ENCODE measurements at places on chromosomes 16 and 17. TPM values are rescaled to one million over a fixed set of nuclear protein-coding genes. Genes with fewer than 3 reads are reported as not detected.
A peak's percentile ranks its signal among the peaks of the same experiment; 100 is the strongest.

The NKD1 gene
- 1.0 TPM for total RNA-seq

DNA sequence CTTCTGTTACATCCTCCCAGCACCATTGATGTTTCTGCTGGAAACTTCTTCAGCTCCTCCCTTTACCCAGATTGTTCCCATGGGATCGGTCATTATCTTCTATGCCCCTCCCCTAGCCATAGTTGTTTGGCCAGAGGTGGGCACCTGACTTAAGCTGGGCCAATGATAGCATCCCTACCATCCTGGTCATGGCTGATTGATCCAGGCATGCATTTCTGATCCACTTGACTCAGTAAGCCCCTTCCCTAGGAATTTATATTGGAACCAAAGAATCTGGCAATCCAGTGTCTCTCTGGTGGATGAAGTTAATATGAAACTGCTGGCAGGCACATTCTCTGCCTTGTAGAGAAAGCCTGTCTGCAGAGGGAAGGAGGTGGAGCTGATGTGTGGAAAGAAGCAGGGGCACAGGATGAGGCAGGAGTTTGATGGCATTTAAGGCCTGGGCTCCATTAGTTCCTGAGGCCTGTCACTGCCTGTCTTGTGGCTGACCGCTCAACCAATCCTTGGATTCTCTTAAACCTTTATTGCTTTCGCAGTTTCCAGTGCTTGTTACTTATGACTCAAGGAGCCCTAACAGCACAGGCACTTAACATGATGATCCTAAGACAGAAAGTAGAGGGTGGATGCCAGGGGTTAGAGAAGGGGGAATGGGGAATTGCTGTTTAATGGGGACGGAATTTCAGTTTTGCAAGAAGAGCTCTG lies 152.4 kb downstream of the ABCC12 start:
- no peak for DNase-seq

DNA sequence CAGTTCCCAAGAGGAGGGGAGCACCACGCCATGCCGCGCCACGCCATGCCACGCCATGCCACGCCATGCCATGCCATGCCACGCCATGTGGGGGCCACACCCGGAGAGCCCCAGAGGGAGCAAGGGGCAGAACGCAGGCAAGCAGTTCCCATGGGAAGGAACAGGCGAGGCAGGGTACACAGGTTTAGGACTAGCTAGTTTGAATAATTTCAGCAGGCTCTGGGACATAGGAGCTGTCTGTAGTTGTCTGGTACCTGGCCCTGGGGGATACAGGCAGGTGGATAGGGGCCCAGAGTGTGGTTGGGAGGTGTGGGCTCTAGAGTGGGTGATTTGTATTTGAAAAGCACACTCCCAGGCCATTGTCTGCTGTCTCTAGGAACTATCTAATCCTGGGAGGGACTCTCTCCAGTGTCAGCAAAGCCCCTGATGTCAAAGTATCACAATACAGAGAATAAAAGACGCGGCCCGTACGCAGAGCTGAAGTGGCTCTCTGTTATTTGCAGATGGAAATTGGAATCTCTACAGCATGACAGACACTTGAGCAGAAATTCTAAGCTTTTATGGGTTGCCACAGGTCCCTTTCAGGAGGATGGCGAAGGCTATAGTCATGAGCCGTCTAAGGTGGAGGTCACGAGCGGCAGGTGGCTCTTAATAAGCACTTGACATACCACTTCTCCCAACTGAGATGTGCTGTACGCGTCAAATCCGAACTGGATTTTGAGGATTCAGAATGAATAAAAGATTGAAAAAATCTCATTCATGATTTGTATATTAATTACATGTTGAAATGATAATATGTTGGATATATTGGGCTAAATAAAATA lies 220.8 kb upstream of the TNRC6C start:
- no peak for DNase-seq

DNA sequence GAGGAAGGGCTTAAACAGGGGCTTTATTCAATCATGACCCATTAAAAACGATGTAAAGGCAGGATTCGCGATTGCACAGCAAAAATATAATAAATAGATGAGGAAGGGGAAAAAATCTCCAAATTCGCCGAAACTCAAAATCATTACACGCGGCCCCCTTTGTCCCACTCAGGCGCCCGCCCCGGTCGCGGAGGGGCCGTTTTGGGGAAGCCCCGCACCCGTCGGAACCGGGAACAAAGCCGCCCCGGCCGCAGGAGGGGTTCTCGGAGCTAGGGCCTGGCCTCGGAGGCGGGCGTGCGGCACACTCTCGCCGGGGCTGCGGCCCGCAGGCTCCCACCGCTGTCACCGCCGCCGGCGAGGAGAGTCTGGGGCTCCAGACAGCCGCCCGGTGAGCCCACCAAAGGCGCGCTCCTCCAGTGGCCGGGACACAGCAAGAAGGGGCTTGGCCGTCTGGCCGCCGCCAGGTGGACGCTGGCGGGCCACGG lies 521 bp downstream of the C16orf87 start:
- DNase-seq = peak; percentile 42

GRCh38 chr17:21460358-21460757 lies 84.2 kb downstream of the KCNJ12 start:
- DNase-seq = no peak

- no peak for DNase-seq
Measured at GRCh38 chr17:49468811-49469385, 26.2 kb upstream of the NGFR start.

GRCh38 chr17:40364906-40365305 lies 369 bp upstream of the GJD3 start:
- DNase-seq = no peak
